ENCODE measurements at places on chromosomes 6 and 20.

- DNase-seq = no peak
Observed at GRCh38 chr20:32521780-32522525, 63.2 kb downstream of the NOL4L start.

- DNase-seq = no peak
Observed at GRCh38 chr20:34675993-34676641, 775 bp downstream of the PIGU start.

DNA sequence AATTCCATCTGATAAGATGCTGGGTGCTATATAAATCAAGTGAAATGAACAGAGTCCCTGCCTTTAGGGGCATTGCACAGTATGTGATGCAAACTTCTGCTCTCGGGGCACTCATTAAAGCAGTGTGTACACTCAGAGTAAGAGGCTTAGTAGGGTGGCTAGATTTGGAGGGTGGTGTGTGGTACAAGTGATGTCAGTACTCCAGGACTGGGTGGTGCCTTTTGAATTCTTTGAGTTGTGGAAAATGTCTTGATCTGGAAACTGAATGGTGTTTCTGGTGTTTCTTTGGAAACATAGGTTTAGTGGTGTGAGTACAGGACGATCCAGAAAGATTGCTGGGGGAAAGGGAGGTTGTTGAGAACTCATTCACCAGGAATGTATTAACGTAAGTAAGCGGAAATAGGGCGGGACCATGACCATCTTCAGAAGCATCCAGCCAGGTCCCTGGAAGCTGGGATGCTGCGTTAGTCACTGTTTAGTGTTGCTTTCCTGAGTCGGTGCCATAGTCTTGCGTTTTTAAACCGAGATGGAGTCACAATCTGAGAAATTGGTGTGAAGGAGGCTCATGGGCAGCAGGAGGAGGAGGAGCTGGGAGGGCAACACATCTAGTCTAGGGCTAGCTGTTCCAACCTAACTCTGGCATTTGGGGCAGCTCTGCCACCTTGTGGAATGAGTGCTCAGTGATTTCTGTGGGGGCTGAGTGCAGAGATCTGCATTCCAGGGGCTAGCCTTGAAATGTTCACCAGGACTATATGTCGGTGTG lies 70.3 kb downstream of the SCAND1 start:
- DNase-seq = peak; percentile 70

DNA sequence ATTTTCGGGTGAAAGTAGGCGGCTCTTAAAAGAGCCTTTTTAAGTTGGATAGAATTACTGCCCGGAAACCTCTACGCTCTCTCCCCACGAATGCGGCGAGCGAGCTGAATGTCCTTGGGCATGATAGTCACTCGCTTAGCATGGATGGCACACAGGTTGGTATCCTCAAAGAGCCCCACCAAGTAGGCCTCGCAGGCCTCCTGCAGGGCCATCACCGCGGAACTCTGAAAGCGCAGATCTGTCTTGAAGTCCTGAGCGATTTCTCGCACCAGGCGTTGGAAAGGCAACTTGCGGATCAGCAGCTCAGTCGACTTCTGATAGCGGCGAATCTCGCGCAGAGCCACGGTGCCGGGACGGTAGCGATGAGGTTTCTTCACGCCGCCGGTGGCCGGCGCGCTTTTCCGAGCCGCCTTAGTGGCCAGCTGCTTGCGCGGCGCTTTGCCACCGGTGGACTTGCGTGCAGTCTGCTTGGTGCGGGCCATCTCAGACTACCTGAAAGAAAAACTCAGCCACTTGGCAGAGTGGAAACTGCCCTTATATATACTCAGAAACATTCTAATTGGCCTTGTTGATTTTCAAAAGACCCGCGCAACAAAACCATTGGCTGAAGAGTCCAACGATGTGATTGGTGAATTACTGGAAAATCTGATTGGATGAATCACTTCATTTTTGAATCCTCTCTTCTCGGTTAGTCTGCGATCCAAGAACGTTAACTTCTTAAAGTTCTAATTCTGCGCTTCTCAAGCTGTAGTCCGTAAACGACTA lies 93.9 kb upstream of the BTN3A2 start:
- DNase-seq = no peak

- no peak for DNase-seq
Observed at GRCh38 chr6:2157441-2158127, 87.8 kb downstream of the GMDS start.

- no peak for DNase-seq
Observed at GRCh38 chr6:41642090-41642959, 4.1 kb downstream of the MDFI start.

- no peak for DNase-seq
Observed at GRCh38 chr20:34951652-34952051, 4.0 kb downstream of the GSS start.

- no peak for DNase-seq
Observed at GRCh38 chr6:164148788-164149187, 734.3 kb downstream of the QKI start.

DNA sequence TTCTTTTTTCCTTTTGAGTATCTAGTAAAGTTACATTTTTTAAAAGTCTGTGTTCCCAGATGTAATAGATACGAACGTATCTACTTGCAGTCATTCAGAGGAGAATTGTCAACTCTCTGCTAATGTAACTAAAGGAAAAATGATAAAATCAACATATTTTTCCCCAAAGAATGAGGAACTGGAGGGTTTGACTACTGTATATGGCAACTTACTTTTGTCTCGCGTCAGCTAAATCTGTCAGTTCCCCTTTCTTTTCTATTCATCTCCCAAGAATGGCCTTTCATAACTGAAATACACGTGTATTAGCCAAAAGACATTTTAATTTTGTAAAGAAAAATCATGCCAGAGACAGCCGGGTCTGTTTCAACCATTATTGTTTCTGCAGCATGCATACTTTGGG lies 5.4 kb downstream of the EYA2 start:
- no peak for DNase-seq

GRCh38 chr6:53162606-53163005 lies 14.0 kb upstream of the GCM1 start:
- no peak for DNase-seq

GRCh38 chr20:24957326-24958016 lies 8.4 kb downstream of the CST7 start:
- DNase-seq = no peak

DNA sequence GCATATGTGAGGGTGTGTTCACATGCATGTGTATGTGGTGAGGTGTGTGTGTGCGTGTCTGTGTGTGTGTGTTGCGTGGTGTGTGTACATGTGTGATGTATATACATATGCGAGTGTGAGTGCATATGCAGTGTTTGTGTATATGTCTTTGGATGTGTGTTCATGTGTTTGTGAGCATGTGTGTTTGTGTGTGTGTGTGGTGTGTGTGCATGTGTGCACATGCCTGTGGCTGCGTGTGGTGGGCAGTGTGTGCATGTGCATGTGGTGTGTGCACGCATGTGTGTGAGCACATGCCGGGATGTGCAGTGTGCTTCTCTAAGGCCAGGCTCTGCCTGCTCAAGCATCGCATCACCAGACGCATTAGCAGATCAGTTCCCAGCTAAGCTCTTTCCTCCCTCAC lies 5.7 kb downstream of the THBS2 start:
- DNase-seq = no peak

DNA sequence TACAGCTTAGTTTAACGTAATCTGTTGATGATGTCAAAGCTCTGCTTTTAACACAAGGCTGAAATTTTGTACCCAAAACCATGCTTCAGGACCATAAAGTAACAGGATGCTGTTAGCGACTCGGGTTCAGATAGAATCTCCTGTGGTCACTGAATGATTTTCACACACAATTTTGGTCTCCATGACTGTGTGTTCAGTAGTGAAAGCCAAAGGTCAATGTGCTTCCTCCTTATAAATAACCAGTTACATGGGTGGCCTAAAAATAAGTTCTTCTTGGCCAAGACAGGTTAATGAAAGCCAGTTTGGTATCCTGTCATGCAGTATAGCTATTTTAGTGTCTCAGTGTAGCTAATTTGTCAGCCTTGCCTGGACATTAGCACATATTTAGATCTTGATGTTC lies 19.1 kb upstream of the LOC128125822 start:
- no peak for DNase-seq

DNA sequence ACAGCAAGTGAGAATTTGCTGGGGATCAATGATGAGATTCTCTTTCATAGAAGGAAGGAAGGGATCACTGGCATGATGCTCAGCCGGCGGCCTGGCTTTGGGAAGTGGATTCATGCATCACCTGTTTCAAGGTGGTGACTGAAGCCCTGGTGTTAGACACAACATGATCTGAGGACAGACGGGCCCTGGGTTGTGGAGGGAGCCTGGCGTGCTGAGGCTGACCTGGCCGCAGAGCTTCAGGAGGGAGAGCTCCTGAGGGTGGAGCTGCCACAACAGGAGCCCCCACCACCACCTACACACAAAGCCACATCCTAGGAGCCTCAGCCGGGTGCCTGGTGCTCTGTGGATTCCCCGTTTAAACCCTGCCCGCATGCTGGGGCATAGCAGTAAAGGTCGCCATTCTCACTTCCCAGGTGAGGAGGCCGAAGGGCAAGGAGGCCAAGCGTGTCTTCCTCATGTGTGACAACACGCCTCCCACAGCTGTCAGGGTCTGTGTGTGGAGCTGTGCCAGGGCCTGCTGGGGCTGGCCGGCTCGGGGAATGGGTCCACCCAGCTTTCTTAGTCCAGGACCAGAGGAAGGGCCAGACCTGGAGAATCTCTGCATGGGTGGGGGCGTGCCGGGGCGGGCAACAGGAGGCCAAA lies 107.0 kb downstream of the ERMARD start:
- no peak for DNase-seq

- DNase-seq = no peak
Observed at GRCh38 chr6:126803769-126804168, 314.7 kb upstream of the RSPO3 start.

DNA sequence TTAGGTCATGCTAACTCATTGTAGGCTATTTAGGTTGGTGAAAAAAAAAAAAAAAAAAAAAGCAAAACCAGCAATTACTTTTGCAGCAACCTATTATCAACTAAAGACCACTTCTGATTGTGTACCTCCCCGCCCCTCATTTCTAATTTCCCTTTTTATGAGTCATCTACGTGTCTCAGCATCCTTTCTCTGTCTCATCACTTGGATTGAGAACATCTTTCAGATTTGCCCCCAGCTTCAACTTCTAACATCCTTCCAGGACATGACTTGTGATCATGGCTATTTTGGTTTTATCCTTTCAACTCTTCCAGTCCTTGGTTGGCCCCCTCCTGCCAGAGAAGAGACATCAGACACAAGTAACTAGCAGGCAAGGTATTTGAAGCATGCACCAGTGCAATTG lies 156.7 kb upstream of the CCN2 start:
- no peak for DNase-seq

DNA sequence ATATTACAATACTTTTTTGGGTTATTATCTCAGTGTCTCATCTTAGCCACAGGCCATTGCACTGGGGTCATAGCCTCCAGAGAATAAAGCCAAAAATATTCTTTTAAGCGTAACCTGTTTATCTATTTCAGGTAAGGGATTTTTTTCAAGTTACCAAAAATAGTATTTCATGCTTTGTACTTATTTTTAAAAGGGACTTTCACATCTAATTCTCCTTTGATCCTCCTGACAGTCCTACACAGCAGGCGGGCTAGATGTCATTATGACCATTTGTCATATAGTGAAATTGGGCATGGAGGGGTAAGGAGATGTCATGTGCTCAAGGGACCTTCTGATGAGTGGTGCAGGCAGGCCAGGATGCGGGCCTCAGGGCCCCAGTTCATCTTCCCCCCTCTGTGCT lies 68.9 kb downstream of the TBC1D7 start:
- DNase-seq = no peak

Measured in thoracic aorta (tissue), 2 donors.